Esophagus squamous epithelium (tissue), 5 donors: ENCODE measurements at places on chromosomes 1 and 21.

- no peak for DNase-seq
Observed at GRCh38 chr21:33059380-33059841, 10.5 kb upstream of the OLIG1 start.

DNA sequence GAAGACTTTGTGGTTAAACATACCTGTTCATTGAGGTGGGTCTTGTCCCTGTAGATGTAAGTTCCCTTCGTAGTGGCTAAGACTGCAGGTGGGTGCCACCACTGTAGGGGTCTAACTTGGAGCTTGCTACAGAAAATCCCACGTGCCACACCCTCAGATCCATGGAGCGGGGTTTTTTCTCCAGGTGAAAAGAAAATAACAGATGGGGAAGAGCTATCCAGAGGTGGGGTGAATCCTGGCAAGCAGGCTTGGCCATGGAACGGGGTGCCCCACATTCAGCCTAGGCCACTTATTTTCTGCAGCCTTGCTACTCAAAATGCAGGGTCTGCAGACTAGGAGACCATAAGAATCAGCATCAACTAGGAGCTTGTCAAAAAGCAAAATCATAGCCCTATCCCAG lies 24.0 kb downstream of the EXOC8 start:
- no peak for DNase-seq

GRCh38 chr1:208080396-208081286 lies 163.5 kb downstream of the PLXNA2 start:
- no peak for DNase-seq

DNA sequence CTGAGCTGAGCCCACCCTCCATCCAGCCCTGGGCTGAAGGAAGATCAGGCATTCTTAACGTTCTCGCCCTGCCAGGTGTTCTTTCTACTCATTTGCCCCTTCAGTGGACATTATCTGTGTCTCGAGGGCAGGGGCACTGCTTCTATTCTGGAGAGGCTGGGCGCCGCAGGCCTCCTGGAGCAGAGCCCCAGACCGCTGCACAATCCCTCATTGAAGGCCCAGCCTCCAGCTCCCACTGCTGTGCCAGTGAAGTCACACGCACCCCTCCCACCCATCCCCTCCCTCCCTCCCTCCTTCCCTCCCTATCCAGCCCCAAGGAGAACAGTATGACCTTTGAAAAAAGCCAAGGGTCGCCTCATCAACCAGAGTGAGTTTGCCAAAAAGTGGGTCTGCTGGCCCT lies 76.7 kb downstream of the NFASC start:
- no peak for DNase-seq

GRCh38 chr21:29072873-29073221 lies 601 bp downstream of the CCT8 start:
- no peak for DNase-seq

DNA sequence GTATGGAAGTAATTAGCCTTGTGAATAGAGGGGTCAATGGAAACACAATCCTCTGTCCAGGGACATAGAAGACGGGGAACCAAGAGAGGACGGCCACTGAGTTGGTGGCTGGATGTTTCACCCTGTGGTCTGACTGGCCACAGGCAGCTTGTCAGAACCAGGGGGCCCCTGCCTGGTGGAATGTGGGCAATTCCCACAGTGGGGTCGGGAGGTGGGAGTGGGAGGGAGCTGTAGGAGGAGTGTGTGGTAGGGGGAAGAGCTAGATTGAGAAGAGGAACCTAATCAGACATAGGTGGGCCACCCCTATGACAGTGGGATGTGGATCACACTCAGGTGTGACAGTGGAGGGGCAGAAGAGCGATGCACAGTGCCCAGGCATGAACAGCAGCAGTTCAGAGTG lies 31.3 kb downstream of the TRIM62 start:
- no peak for DNase-seq
